Caco-2 (cell line): ENCODE measurements at places on chromosomes 5 and 9. TPM values are rescaled to one million over a fixed set of nuclear protein-coding genes. Genes with fewer than 3 reads are reported as not detected.

DNA sequence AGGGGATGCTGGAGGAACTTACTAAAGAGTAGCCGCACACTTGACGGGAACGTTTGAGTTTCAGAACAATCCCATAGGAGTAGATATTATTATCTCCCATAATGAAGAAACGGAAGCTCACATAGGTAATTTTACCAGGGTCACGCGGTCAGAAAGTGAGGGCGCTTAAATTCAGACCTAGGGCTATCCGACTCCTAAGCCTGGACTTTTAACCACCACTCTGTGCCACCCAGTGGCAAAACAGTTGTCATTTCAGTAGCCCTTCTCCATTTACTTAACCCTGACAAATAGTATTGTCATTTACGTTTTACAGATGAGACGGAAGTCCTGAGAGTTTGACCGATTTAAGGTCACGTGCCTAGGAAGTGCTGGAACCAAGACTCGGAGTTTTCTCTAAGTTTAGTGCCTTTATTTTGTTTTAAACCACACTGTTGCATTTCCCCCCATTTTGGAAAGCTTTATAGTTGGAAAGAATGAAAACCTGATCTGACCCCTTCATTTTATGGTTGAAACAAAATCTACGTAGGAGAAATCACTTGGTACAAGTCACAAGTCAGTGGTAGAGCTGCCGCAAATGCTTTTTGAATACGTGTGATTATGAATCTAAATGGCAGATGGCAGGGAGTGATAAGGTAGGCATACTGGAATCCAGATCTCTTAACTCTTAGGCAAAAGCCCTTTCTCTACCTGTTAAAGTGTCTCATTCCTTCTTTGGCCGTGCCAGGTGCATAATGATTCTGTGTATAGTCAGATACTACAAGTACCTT lies 650 bp downstream of the MRRF start:
- DNase-seq: peak; percentile 52

The LYSMD3 gene
- total RNA-seq: 13.9 and 15.3 TPM in 2 replicates

The SPINK1 gene
- 1,526 and 1,916 TPM in 2 replicates for total RNA-seq

DNA sequence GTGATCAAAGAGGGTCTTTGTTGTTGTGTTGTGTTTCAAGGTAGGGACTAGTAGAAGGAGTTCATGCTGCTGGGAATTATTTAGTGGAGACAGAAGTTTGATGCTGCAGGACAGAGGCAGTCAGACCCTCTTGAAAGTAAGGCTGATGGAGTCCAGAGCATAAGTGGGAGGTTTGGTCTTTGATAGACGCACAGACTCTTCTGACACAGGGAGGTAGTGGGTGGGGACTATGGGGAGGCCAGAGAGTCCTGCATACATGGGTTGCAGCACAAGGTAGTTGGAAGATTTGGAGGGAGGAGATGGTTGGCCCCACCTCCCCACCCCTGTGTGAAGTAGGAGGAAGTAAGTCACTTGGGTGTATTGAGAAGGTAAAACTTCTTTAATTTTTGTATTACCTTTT lies 2.4 kb upstream of the CCDC112 start:
- DNase-seq: no peak

DNA sequence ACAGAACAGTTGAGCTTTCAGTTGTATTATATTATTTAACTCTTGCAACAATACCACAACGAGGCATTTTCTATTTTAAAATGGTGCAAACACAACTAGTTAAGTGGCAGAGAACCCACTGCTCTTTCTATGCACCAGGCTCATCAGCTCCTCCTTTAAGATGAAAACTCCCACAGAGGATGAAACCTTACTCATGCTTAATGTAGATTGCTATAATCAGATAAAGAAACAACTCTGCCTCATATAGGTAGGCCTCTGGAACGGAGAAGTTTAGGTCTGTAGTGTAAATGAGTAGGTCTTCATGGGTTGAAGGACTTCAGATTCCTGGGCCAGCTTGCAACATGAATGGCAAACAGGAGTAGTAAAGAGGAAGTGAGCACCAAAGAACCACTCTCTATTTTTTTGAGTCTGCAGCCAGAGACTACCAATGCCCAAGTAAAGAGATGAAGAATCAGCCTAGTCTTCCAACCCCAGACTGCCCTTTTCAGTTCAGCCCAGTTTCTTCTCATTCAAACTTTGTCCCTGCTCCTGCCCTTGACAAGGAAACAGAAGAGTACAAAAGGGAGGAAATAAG lies 33.9 kb downstream of the HACD4 start:
- DNase-seq: no peak

DNA sequence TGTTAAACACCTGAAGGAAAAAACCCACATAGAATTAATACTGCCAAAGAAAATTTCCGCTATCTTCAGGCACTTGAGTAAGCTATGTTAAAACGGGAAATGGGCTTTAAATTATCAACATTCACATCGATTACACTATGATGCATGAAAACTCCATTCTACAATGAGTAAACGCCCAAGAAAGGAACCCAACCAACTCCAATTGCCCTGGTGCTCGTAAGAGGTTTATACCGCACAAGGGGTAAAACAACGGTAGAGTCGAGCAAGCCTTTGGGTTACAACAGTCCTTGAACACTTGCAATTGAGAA lies 1.0 kb downstream of the AGTPBP1 start:
- no peak for DNase-seq

DNA sequence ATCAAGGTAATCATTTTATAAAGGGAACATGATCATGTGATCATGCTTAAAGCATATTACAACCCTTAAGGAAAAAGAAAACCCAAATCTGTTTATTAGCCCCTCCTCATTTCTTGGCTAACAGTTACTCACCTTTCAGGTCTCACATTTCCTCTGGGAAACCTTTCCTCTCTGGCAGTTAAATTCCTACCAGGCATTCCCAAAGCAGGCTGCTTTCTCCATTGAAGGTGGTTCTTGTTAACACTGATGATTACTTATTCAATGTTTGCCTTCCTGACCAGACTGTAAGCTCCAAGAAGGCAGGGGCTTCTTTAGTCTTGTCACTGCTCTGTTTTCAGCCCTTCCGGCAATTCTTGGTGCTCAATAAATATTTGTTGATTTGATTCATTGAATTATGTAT lies 59.9 kb downstream of the PLK2 start:
- no peak for DNase-seq

DNA sequence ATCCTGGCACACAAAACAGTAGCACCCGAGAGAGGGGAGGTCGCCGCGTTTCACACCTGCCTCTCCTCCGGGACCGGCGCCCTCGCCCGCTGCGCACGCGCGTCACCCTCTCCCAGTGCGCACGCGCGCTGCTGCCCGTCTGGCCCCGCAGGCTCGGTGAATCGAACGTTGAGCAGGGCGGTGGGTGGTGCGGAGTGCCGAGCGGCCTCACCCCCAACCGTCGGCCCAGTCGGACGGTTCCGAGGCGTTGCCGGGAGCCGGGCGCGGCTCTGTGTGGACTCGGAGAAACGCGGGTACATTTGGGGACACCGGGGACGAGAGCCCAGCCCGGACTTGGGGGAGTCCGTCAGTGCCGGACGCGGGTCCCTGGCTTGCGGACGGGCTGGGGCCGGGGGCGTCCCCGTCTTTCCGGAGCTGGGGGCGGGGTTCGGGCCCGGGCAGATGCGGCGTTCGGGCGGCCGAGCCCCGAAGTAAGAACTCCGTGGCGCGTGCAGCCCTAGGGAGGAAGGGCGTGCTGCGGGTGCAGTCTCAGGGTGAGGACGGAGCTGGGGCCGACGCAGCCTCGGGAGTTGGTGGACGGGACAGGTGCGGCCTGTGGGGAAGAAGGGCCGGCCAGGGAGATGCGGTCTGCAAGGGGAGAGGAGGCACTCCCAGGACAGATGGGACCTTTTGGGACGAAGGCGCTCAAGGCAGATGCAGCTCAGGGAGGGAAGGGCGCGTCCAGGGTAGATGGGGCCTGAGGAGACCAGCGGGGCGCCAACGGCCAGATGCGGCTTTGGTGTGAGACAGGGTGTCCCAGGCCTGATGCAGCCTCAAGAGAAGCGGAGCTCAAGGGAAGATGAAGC lies at the start of gene POMT1:
TSS of gene POMT1 (plus strand) at position 138 of the 845 bp plus-strand sequence. CDS start 1,301 bp downstream, outside the sequence.
- peak; percentile 93 for DNase-seq

GRCh38 chr5:61362796-61363368 lies 30.8 kb downstream of the ZSWIM6 start:
- no peak for DNase-seq

GRCh38 chr9:114250235-114250568 lies 72.7 kb upstream of the ORM1 start:
- no peak for DNase-seq

The SPINK4 gene
- total RNA-seq: 0.97 and 2.1 TPM in 2 replicates

GRCh38 chr5:114101153-114101552 lies 260.7 kb upstream of the KCNN2 start:
- DNase-seq: no peak

DNA sequence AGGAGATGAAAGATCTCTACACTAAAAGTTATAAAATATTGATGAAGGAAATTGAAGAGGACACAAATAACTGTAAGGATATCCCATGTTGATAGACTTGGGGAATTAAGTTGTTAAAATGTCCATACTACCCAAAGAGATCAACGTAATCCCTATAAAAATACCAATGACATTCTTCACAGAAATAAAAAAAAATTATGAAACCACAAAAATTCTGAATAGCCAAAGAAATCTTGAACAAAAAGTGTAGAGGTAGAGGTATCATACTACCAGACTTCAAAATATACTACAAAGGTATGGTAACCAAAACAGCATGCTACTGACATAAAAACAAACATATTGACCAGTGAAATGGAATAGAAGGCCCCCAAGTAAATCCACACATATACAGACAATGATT lies 71.5 kb upstream of the ELL2 start:
- DNase-seq: no peak

GRCh38 chr9:128104171-128104618 lies 23.3 kb downstream of the PTGES2 start:
- DNase-seq: peak; percentile 49

DNA sequence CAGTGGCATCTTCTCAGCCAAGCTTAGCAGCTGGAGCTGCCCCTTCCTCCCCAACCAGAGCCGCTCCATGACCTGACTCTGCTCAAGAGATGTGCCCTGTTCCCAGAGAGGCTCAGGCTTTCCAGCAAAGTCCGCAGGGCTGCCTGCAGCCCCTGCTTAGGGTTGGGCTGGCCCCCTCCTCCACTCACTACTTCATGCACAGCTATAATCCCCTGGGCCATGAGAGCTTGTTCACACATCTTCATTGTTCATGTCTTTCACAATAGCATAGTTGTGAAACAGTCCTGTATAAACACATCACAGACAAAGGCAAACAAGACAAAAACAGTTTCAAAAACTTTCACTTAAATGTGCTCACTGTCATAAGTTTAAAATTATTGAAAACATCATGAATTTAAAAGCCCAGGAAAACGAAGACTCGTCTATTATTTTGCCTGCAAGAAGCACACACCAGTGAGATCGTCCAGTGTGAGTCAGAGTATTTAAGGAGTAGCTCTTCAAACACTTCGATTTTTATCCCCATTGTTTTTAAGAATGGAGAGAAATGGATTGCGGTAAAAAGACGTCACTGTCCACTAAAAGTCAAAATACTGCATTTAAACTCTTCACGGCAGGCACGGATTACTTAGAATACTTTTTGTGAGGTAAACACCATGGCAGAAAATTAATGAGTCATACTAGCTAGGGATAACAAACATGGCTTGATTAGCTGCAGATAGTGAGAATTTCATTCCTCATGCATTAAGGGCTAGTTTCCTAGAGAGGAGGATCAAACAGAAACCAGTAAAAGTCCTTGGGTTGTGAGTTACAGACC lies 40.7 kb upstream of the S1PR3 start:
- DNase-seq: peak; percentile 21

DNA sequence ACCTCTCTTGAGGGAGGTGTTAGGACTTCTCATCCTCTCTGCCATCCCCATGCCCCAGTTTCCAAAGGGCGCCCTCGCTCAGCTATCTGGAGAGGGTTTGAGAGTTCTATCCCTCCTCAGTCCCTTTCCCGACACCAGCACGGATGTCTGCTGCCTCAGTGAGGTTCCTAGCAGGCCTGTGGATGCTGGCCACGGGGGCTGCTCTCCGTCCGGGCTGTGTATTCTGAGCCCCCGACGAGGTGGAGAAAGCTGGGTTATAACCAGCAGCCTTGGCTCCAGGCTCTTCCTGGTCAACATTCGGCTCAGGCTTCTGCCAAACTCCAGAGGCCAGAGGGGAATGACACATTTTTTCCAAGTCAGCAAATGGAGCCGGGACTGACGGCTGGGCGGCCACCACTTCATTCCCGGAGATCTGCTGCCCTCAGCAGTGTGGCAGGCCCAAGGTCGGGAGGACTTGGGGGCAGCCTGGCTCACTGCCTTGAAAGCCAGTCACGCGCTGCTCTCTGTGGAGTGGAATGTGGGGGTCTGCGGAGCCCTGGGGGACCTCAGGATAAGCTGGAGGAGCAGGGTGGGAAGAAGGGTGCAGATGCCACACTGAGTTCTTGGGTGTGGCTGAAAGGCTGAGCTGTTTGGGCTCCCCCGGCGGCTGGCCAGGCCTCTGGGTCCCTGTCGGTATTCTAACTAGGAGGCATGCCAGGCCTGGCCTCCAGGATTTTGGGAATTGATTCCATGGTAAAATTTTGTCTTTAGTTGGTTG lies 27.4 kb downstream of the PTPA start:
- no peak for DNase-seq
